ENCODE measurements at places on chromosomes 1 and 21.

DNA sequence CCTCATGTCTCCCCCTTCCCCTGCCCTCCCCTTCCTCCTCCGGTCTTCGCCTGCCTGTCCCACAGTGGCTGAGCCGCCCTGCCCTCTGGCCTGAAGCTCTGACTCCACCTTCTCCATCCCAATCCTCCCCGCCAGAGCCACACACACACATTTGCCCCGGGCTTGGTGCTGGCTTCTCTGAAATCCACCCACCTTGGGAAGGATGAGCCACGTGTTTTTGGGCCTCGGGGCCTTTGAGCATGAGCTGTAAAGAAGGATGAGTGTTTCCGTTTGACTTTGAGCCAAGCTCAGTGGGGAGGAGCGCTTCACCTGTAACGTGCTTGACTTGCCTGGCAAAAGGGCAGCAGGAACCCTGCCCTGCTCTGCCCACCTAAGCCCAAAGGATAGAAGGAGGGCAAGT is 295.1 kb downstream of the SIPA1L2 start:
- no peak overlapping the region for H3K27ac ChIP-seq
- no peak for ATAC-seq
- H3K4me1 ChIP-seq = peaks cover 12% of the 10 kb centered on the region
- H3K36me3 ChIP-seq = no peaks in the 10 kb centered on the region
- H3K4me3 ChIP-seq = peak overlapping the region; percentile 28
- peaks cover 4% of the 10 kb centered on the region for H3K27me3 ChIP-seq

DNA sequence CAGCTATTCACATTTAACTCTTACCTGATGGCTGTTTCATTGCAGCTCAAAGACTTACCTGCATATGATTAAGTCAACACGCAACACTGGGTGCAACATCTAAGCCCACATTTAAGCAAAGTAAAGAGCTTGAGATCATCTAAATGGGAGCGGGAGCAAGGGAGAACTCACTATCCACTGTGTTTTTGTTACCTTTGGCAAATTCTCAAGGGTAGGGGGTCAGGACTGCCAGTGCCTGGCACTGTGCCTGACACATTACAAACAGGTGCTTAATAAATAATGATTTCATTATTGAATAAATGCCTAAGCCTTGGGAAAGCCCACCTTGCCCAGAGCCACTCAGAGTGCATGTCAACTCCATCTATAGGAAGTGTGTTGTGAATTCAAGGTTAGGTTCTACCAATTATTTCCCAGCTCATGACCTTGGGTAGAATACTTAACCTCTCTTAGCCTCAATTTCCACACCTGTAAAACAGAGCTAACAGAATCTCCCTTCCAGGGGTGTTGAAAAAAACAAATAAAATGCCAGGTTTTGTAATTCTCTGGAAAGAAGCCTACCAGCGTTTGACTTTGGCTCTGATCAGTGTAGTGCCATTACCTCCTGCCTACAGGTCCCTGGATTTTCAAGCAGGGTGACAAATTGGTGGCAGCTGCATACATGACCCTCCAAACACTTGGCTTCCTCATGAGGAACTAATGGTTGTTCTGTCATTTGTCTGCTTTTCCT is 109.7 kb downstream of the TGFBR3 start:
- peaks cover 1% of the 10 kb centered on the region for H3K4me1 ChIP-seq
- no peaks in the 10 kb centered on the region for H3K27me3 ChIP-seq
- no peak overlapping the region for H3K27ac ChIP-seq
- peaks cover 2% of the 10 kb centered on the region for H3K36me3 ChIP-seq

DNA sequence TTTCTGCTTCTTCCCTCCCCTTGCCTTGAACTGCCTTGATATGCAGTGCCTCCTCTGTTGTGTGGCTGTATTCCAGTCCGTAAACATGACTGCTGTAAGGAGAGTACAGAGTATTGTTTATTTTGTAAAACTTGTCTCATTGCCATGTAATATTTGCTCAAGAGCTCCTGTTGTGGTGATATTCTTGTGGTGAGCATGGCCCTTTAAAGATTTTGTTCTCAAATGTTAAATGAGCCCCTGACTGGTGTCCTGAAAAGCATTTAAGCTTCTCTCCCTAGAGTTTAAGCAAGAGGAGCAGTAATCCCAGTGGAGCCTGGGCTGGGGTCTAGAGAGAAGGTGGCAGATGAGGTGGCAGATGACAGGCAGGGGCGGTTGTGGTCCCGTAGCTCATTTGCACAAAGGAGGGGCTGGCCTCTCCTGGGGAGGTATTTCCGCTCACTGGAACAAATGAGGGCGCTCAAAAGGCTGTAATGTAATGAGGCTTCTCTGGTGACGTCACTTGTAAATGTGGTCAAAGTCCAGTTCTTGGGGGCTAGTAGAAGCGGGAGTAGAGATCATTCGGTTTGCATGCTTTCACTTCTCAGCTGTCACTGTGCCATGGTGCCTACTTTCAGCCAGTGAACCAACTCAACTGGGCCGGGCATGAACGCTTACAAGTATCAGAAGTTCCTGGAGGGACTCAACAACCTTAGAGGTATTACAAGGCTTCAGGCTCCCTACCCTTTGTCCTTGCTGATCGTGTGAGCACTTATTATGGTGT is 46.0 kb upstream of the MACF1 start:
- peaks cover 6% of the 10 kb centered on the region for H3K4me1 ChIP-seq
- H3K36me3 ChIP-seq = no peaks in the 10 kb centered on the region
- ATAC-seq = no peak
- H3K27me3 ChIP-seq = no peaks in the 10 kb centered on the region
- no peak overlapping the region for H3K27ac ChIP-seq

DNA sequence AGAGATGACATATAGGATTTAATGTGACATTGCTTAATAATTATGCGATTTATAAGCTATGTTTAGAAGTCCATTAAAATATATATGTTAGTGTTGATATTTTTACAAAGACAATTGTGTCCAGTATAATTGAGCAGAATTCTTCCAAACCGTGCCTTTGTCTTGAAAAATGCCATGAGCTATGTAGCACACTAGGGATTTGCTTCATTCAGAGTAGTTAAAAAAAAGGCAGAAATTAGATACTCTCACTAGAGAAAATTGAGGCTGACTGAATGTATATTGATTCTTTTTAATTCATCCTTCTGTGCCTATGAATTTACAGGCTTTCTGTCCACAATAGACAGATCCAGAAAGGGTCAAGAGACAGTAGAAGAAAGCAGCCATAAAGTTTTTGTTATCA is 429.0 kb downstream of the NEGR1 start:
- H3K4me3 ChIP-seq = no peak overlapping the region
- no peaks in the 10 kb centered on the region for H3K36me3 ChIP-seq
- H3K27ac ChIP-seq = no peak overlapping the region
- no peaks in the 10 kb centered on the region for H3K27me3 ChIP-seq

DNA sequence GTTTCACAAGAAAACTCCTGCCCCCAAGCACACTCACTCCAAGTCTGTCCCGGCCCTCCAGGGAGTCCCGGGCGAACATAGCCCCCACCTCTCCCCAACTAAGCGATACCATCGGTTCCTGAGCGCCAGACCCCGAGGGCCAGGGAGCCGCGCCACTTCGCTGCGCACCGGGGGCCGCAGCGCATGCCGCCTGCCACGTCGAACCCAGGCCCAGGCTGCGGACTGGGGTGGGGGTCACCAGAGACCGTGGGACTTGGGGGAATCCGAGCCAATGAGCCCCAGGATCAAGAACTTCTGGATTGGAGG is 801 bp downstream of the RSPO1 start:
- peaks cover 6% of the 10 kb centered on the region for H3K36me3 ChIP-seq
- H3K27me3 ChIP-seq = peaks cover 49% of the 10 kb centered on the region
- no peak for ATAC-seq
- no peak overlapping the region for H3K4me3 ChIP-seq

DNA sequence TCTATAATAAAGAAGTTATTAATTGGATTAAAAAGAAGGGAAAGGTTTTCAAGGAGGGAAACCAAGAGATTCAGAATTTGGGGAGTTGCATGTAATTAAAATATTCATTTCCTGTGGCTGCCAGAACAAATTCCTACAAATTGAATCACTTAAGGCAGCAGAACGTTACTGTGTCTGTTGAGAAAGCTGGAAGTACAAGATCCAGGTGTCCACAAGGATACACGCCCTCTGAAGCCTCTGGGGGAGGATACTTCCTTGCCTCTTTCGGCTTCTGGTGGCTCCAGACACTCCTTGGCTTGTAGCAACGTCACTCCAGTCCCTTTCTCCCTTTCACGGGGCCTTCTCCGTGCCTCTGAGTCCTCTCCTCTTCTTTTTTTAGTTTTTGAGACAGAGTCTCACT is 67.9 kb downstream of the KAZN start:
- H3K27me3 ChIP-seq = peaks cover 10% of the 10 kb centered on the region
- no peak for ATAC-seq
- no peak overlapping the region for H3K4me3 ChIP-seq
- H3K27ac ChIP-seq = no peak overlapping the region

GRCh38 chr1:167997037-167997575 is 60.2 kb upstream of the MPC2 start:
- H3K27ac ChIP-seq = no peak overlapping the region
- peaks cover 70% of the 10 kb centered on the region for H3K36me3 ChIP-seq
- ATAC-seq = no peak

GRCh38 chr1:49240709-49241221 is 464.1 kb upstream of the BEND5 start:
- no peak overlapping the region for H3K4me3 ChIP-seq
- no peak overlapping the region for H3K27ac ChIP-seq
- H3K36me3 ChIP-seq = no peaks in the 10 kb centered on the region
- H3K4me1 ChIP-seq = no peaks in the 10 kb centered on the region

DNA sequence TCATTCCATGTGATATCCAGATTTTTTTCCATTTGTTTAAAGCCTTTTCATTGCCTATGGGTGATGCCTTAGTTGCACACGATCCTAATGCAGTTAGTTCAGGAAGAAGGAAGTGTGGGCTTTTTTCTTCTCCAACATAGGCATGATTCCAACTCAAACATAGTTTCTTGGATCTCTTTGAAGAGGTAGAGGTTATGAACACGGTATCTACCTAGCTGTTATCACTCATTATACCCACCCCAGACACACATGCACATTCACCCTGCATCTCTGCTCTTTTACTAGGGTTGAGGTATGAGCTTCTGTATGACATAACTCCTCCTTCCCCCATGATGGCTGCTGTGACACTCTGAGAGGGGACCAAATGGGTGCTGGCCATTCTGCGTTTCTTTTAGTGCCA is 122.1 kb upstream of the ZNF648 start:
- H3K36me3 ChIP-seq = no peaks in the 10 kb centered on the region
- H3K27me3 ChIP-seq = peaks cover 5% of the 10 kb centered on the region
- H3K4me3 ChIP-seq = no peak overlapping the region

DNA sequence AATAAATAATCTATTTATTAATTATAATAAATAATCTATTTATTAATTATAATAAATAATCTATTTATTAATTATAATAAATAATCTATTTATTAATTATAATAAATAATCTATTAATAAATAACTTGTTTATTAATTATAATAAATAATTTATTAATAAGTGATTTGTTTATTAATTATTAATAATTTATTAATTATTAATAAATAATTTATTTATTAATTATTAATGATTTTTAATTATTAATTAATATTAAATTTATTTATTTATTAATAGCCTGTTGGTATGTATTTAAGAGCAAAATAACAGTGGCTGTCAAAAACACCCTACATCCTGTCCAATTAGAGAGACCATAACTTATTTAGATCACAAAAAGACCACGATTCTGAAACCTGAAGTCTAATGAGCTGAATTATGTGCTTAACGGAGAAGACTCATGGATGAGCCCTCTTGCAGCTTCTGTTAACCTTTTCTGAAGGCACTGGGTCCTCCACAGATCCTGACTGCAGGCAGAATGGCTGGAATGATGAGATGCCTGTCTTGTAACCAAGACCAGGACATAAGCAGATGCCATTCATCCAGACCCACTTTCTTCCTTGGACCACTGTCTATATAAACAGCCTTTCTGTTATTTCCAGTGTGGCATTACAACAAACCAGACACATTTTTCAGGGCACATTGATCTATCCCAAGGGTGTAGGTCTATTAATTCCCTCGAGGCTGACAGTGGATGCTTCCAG is 134.2 kb downstream of the SETD4 start:
- no peak overlapping the region for H3K4me3 ChIP-seq
- ATAC-seq = no peak
- H3K4me1 ChIP-seq = no peaks in the 10 kb centered on the region
- H3K27me3 ChIP-seq = peaks cover 24% of the 10 kb centered on the region
- no peak overlapping the region for H3K27ac ChIP-seq
- no peaks in the 10 kb centered on the region for H3K36me3 ChIP-seq

- no peaks in the 10 kb centered on the region for H3K36me3 ChIP-seq
- H3K4me3 ChIP-seq = peak overlapping the region; percentile 19
- ATAC-seq = no peak
- H3K27ac ChIP-seq = no peak overlapping the region
- peaks cover 12% of the 10 kb centered on the region for H3K4me1 ChIP-seq
Measured at GRCh38 chr1:172779491-172779890, 120.6 kb downstream of the FASLG start.

DNA sequence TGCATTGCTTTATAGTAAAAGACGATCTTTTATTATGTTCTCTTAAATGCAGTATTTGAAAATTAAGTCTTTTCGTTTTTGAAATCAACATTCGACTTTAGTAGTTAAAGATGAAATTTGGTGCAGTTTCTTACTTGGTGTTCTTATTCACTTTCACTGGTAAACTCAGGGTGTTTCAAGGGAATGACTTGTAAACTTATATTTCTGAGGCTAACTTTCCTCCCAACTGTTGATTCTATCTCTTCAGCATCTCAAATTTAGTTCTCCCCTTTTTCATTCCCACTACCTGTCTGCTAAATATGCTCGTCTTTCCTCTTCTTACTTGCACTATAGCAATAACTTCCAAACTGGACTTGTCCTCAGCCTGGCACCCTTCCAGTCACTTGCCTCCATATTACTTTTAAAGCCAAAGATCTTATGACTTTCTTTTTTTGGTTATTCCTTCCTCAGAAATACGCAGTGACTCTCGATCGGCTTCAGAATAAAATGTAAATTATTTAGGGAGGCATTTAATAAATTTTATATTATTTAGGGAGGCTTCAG is 988 bp downstream of the SLC35A3 start:
- H3K4me3 ChIP-seq = peak overlapping the region; percentile 92
- H3K27me3 ChIP-seq = no peaks in the 10 kb centered on the region
- peaks cover 13% of the 10 kb centered on the region for H3K36me3 ChIP-seq
- peaks cover 11% of the 10 kb centered on the region for H3K4me1 ChIP-seq

DNA sequence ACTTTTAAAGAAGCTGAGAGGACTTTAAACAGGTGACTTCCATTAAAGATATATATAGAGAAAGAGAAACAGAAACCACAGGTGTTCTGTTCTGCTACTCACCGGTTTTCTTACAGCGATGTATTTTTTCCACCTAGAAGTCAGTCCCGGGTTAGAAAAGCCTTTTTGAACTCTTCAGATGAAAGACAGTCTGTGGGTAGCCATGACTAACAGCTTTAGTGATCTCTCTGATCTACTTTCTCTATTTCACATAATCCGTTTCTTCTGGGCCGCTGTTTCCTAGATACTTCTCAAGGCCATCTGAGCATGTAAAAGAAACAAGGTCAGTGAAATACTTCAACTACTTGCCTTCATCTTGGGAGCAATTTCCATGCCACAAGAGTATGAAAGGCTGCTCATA is 25.1 kb downstream of the WDR64 start:
- peaks cover 9% of the 10 kb centered on the region for H3K27me3 ChIP-seq
- H3K36me3 ChIP-seq = no peaks in the 10 kb centered on the region
- H3K4me1 ChIP-seq = peaks cover 8% of the 10 kb centered on the region
- peak; percentile 98 for ATAC-seq
- peak overlapping the region; percentile 60 for H3K27ac ChIP-seq

- H3K36me3 ChIP-seq = peaks cover 84% of the 10 kb centered on the region
- H3K4me1 ChIP-seq = peaks cover 44% of the 10 kb centered on the region
- ATAC-seq = no peak
- H3K4me3 ChIP-seq = peak overlapping the region; percentile 95
- peak overlapping the region; percentile 94 for H3K27ac ChIP-seq
- H3K27me3 ChIP-seq = no peaks in the 10 kb centered on the region
Measured at GRCh38 chr1:171784784-171785183, 3.3 kb downstream of the METTL13 start.

- H3K4me3 ChIP-seq = no peak overlapping the region
- no peaks in the 10 kb centered on the region for H3K36me3 ChIP-seq
- H3K27me3 ChIP-seq = peaks cover 4% of the 10 kb centered on the region
- ATAC-seq = no peak
Measured at GRCh38 chr21:18251065-18251464, 6.4 kb downstream of the CHODL start.
